Memory B cell (primary cell): ENCODE measurements at places on chromosomes 13 and 19.

DNA sequence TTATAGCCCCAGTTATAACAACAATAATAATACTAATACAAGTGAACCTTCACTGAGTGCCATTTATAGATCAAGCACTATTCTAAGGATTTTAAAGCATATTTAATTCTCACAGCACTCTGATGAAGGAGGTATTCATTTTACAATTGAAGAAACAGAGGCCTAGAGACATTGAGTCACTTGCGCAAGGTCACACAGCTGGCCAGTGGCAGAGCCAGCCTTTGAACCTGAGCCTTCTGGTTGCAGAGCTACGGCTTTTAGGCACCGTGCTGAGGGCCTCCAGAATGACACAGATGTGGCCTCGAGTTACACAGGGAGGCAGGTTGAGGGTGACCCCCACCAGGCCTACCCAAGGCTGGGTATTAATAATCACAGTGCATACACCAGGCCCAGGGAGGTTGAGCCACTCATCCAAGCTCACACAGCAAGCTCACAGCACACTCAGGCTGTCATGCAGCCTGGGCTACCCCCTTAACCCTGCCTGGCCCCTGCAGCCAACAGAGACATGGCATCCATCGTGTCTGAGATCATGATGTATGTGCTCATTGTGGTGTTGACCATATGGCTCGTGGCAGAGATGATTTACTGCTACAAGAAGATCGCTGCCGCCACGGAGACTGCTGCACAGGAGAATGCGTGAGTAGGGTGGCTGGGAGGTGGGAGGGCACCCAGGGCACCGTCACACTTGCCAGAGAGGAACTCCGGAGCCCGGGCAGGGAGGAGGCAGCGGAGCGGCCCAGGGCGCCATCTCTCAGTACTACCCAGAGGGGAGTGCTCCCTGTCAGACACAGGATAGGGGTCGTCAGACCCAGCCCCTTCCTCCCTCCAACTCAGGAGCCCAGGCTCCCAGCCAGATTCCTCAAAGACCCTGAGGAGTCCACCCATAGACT lies 2.7 kb upstream of the HPN start:
- DNase-seq = no peak

DNA sequence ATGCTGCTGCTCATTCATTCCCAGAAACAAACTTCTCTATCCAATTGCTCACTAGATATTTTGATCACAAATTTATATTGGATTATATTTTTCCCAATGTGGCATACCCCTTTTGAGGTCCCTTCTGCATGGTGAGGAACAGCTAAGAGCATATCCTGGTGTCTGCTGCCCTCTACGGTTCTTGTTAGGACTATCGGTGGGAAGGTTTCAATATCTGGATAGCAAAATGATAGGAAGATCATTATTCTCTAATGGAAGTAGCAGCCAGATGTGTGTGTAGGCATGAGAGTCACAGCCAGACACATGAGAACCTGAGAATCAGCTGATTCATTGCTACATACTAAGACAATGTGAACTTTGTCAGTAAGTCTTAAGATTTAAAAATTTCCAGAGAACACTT lies 1422.4 kb upstream of the MIR17HG start:
- no peak for DNase-seq

- no peak for DNase-seq
Observed at GRCh38 chr13:29459813-29460355, 135.6 kb downstream of the SLC7A1 start.

DNA sequence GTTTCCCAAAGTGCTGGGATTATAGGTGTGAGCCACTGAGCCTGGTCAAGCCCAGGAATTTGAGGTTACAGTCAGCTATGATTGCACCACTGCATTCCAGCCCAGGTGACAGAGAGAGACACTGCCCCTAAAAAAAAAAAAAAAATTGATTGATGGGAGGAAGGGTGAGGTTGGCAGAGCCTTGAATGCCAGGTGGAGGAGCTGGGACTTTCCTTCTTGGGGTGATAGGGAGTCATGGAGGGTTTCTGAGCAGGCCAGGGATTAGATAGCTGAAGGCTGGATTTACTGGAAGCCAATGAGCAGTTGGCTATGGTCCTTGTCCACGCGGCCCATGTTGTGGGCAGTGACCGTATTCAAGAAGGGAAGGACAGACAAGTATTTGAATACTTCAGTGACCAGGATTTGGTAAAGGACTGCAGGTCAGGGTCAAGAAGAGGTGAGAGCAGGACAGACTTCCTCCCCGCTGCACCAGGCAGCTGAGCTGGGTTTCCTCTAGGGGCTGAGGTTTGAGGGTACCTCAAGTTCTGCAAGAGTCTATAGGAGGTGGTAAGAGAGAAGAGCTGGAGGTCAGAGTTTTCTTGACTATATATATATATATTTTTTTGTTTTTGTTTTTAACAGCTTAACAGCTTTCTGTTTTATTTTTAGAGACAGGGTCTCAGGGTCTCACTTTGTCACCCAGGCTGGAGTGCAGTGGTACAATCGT lies 6.9 kb upstream of the ICAM4 start:
- DNase-seq = no peak

DNA sequence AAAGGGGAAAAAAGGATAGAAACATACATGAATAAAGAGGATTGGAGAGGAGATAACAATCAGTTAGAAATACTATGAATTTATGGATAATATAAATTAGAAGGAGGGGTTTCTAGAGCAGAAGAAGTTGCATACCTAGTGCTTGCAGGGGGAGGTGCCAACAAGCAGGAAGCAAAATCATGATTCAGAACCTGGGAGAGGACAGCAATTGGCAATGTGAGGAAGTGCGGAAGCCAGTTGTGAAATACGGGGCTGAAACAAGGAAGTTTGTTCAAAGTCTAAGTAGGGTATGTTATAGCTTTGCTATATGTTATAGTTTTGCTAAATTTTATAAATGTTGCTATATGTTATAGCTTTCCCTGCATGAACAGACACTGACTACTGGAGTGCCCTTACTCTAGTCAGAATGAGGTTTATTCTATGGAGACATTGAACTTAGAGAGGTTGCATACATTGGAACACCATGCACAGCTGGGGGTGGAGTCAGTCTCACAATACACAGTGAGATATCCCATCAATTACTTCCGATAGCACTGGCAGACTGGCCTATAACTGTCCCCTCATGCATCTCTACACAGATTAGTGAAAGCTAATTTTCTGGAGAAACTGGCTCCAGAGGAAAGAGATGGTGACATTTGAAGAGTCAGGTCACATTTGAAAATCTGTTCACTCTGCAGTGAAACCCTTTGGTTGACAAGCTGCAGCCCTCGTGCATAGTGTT lies 92.1 kb downstream of the GPC6 start:
- DNase-seq = no peak

DNA sequence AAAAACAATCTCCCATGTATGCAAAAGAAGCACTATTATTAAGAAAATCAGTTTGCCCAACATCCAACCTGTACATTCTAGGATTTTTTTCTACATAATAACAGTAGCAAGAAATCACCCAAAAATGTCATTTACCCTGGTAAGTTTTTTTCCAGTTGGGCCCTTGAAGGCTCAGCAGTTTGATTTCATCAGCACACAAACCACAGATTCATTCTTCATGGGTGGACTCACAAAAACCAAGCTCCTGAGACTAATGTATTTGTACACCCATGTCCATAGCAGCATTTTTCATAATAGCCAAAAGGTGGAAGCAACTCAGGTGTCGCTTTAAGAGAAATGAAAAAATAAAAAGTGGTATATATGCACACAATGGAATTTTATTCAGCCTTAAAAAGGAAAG lies 210.1 kb downstream of the TBC1D4 start:
- DNase-seq = no peak

DNA sequence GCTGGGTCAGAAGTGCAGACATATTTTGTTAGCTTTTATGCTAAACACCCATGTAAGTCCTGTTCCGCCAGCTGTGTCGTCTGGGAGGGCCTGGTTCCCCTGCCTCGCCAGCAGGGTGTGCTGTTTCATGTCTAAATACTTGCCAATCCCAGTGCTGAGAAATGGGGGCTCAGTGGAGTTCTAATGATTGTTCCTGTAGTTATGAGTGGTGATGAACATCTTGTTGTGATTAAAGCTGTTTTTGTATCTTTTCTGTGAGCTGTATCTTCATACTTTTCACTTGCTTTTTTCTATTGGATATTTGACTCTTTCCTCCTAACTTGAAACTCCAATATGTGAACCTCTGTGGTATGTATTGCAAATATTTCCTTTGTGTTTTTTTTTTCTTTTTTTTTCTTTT lies 32.7 kb downstream of the KDM4B start:
- DNase-seq = peak; percentile 32

DNA sequence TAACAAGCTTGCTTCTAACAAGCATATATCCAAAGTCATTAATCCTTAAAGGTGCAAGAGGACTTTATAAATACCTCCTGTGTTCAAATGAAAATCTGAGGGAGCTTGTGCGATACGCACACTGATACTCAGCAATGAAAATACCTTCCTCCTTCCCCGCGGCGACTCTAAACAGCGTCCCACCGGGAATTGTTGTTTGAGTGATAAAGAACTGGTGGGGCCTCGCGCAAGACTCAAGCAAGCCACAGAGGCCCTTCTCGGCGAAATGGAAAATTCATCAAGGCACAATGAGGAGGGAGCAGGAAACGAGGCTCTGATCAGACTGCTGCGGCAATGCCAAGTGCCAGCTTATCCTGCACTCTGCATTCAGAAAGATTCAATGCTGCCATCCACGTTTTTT lies 126.7 kb downstream of the ABCC4 start:
- no peak for DNase-seq

DNA sequence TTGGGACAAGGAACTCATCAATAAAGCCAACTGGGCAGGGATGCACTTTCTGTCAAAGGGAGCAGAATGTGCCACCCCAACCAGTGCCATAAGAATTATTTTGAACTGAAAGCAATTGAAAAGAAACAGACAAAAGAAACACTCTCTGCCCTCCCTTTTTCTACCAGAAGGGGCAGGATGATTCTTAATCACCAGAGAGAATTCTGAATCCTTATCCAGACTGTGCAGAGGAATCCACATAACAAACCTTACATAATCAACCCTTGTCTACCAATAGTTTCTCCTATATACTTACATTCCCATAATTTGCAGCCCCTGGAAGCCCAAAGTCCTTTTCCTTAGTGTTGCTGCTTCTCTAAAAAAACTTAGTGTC lies 520.7 kb upstream of the NBEA start:
- no peak for DNase-seq

DNA sequence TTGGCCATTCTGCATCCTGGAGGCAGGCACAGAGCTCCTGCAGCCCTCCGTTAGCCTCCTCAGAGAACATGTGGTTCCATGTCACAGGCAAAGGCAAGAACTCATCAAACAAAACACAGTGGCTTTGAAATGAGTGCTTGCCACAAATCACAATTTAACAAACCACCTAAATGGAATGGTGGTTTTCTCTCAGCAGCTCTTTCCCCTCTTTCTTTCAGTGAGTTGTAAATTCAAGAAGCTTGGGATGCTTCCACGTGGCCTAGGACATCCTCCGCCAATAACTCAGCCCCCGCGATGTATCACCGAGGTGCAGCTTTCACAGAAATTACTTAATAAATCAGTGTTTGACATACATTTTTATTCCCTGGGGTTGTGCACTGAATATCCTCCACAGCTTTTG lies 65.4 kb upstream of the RFC3 start:
- DNase-seq = no peak

DNA sequence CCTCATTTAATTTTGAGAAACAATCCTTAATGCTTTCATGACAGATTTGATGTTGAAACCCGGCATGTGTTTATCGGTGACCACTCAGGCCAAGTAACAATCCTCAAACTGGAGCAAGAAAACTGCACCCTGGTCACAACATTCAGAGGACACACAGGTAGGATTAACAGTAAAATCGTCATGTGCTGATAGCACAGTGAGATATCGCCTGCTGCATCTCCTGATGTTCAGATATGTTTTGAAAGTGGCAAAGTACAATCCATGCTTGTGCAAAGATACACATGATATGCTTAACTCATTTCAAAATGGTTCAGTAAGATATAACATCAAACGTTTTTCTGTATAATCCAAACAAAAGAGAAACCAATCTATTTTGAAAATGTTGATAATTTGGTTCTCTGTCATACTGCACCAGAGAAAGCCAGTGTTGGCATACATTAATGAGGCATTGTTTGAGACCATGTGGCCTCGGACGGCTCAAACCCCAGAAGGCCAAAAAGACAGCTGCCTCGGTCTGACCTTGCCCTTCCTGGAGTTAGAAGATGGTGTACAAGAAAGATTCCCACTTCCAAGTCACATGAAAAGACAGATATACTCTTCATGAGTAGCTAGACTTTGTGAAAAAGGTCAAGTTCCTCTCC lies 76.2 kb downstream of the DHRS12 start:
- DNase-seq = no peak

- no peak for DNase-seq
Observed at GRCh38 chr13:68834375-68834774, 1273.3 kb upstream of the ATXN8OS start.

DNA sequence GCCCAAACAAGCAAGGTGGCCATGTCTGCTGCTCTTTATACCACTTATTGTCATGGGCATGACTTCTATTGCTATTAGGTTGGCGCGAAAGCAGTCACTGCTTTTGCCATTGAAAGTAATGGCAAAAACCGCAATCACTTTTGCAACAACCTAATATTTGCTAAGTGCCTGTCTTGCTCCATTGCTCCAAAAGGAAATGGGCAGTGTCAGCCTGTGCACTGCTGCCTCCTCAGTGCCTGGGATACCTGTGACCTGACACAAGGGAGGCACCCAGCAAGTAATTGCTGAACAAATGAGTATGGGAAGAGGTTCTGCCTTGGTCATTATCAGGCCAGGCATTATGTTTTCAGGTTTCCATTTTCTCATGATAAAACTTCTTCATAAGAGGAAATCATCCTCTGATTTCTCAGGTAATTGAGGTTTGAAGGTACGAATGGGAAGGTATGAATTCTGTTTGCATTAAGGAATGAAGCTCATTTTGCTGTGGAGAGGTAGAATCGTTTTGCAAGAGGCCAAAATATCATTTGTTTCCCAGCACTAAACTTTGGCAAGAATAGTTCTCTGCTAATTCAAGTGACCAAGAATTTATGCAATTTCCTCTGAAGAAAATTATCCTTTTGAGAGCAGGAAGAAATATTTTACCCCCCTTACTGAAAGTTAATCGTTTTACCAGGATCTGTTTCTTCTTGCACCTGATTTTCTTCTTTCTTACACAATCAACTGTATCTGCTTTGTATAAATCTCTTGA lies 128.4 kb upstream of the SPRY2 start:
- DNase-seq = no peak

DNA sequence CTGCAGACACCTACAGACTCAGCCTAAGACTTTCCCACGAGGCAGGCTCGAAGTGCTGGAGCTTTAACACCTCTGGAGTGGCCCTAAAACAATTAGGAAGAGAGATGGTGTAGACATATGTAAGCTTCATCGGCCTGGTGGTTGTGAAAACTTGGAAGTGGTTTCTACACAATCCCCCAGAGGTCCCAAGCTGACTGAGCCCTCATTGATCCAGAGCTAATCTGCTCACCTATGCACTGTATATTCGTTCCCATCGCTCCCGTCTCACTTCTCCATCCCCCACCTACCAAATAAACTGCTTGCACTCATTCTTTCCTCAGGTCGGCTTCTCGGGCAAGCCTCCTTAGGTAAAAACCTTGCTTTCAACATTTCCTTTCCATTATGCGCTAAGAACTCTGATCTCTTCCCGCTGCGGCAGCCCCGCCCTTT lies 767 bp upstream of the ZNF793 start:
- DNase-seq = no peak

- DNase-seq = no peak
Observed at GRCh38 chr13:95926231-95926630, 127.0 kb downstream of the UGGT2 start.
